ENCODE measurements at places on chromosomes 4 and X.

- no peak for DNase-seq
Measured at GRCh38 chr4:74501579-74501978, 56.6 kb downstream of the AREG start.

DNA sequence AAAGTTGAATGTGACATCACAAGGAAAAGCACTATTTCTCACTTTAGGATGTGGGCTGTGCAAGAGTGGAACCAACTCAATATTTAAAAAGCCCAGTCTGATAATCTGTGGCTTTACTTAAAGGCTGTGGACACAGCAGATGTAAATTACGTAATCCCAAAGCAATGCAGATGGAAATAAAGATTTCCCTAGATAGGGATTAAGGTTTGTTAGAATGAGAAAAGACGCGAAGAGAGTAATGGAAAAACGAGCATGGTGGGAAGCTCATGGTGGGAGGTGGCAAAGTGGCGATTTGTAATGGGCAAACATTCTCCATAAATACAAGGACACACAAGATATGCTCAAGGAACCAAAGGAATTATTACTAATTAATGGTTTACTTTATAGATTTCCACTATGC, 985.5 kb downstream of the FSTL5 start:
- DNase-seq, result no peak

- peak; percentile 40 for DNase-seq
Measured at GRCh38 chr4:87838890-87839591, 6.3 kb downstream of the MEPE start.

DNA sequence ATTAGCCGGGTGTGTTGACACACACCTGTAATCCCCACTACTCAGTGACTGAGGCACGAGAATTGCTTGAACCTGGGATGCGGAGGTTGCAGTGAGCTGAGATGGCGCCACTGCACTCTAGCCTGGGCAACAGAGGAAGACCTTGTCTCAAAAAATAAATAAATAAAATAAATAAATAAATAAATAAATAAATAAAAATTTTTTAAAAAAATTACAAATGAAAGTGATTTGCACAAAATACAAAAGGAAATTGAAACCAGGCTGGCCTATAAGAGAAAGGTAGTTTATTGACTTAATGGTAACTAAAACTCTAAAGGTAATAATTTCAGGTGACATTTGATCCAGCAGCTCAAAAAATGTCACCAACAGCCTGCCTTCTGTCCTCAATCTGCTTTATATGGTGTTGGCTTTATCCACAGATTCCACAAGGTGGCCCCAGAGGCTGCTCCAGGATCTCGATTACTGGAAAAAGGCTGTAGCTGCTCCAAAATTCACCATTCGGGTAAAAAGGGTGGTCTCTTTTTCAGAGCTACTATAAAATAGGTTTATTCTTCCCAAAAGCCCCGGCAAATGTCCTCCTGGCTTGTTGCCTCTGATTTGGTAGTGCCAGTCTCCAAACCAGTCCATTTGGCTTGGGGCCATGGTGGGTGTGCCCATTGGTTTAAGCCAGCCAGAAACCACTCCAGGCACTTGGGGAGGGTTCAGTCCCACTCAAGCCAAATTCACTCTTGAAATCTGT, 61.4 kb upstream of the TRIM2 start:
- peak; percentile 81 for DNase-seq

- peak; percentile 15 for DNase-seq
Measured at GRCh38 chr4:86036736-86037135, 323.1 kb downstream of the MAPK10 start.

GRCh38 chrX:36543499-36543898, 464.7 kb upstream of the FAM47C start:
- DNase-seq, result peak; percentile 11

DNA sequence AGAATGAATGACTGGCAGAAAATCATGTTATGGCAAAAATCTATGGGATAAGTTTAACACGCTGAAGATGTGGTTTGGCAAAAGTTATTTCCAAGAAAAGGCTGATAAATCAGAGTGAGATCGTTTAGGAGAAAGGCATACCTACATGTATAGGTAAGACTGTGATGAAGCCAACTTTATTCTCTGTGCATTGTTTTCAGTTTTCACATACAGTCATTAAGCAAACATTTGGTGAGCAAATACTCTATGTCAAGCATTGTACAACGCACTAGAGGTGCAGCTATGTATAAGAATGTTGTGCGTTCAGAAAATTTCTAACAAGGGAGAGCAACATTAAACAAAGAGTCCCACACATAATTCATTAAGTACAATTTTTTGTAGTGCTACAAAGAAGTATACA, 121.7 kb downstream of the TEX13A start:
- DNase-seq, result no peak

- no peak for DNase-seq
Measured at GRCh38 chrX:22373766-22374165, 101.1 kb downstream of the CBLL2 start.

GRCh38 chrX:42704454-42704853, 73.5 kb downstream of the PPP1R2C start:
- DNase-seq, result no peak

GRCh38 chrX:10286195-10286594, 129.4 kb downstream of the CLCN4 start:
- no peak for DNase-seq

- DNase-seq, result no peak
Measured at GRCh38 chr4:55018978-55019377, 106.4 kb downstream of the KDR start.

- no peak for DNase-seq
Measured at GRCh38 chr4:61201561-61201960, 1.4 kb downstream of the ADGRL3 start.

GRCh38 chr4:145739845-145740244, 59.9 kb downstream of the C4orf51 start:
- DNase-seq, result no peak

GRCh38 chr4:75790024-75790423, 65.6 kb downstream of the USO1 start:
- no peak for DNase-seq

GRCh38 chrX:129739578-129739977, 799 bp downstream of the XPNPEP2 start:
- DNase-seq, result no peak

DNA sequence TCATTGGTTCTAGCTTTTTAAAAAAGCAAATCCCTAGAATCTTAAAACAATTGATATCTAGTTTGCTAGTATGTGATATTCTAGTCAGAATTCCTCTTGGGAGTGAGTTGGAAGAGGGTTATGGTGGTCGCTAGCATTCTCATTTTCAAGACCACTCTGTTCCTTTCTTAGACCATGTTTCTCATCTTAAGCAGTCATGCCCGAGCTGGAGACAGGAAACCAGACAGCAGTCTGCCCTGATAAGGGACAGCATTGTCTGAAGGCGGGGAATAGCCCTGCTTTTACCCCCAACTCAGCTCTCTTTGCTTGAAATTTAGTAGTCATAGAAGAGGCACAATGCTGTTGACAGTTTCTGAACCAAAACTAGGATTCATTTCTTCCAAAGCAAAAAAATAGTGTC, 5.2 kb downstream of the KLF3 start:
- DNase-seq, result no peak

- no peak for DNase-seq
Measured at GRCh38 chrX:37348971-37349220, 268 bp upstream of the PRRG1 start.

GRCh38 chr4:142707401-142707800, 138.7 kb downstream of the INPP4B start:
- DNase-seq, result no peak

DNA sequence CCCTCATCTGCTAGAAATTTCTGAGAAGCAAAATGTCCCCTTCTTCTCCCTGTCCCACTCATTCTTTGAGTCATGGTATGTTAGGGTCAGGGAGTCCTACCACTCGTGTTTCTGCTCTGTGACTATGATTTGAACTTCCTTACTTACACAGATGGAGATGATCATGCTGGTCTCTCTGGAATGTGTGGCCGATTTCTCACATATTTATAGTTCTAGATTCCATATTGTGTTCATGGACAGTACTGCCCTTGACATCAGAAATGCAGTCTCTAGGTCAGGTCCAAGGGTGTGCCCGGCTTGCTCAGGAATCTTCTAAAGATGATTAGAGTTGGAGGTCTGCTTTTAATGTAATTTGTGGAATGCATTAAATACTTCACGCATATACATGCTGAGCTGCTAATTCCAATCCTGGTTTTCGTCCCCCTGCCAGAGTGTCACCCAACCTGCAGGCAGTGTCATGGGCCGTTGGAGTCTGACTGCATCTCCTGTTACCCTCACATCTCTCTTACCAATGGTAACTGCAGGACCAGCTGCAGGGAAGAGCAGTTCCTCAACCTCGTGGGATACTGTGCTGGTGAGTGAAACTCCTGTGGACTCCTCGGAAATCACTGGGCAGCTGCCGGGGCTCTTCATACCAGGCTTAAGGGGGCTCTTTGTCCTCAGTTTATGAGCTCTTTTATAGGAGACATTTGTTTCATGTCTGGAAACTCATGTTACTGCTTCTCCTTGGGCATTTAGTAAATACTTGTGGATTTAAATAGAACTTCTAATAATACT, 214.1 kb upstream of the ANXA3 start:
- no peak for DNase-seq

DNA sequence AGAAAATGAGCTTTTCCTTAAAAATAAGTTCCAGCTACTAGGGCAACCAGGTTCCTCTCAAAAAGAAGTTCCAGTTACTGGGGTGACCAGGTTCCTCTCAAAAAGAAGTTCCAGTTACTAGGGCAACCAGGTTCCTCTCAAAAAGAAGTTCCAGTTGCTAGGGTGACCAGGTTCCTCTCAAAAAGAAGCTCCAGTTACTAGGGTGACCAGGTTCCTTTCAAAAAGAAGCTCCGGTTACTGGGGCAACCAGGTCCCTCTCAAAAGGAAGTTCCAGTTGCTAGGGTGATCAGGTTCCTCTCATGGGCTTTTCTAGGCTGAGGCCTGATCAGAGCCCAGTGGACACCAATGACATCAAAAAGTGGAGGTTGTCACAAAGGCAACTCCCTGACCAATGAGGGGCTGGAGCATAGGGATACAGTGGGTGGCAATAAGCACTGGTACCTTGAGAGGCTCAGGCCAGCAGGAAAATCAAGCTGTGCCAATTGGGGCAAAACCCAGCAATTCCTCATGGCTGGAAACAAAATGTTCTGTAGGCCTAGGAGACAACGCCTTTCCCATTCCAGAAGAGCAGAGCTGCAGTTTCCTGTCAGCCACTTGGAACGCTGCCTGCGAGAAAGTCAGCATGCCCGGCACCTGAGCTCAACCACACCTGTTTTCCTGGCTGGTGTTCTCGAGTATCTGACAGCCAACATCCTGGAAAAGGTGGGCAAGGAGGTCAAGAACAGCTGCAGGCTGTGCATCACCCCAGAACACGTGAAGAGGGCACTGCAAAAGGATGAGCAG, 12.3 kb upstream of the SYTL5 start:
- DNase-seq, result peak; percentile 18

- DNase-seq, result no peak
Measured at GRCh38 chrX:9957743-9958142, 9.4 kb upstream of the CLDN34 start.

- no peak for DNase-seq
Measured at GRCh38 chr4:76628251-76628650, 193.2 kb downstream of the SHROOM3 start.
